ENCODE measurements at places on chromosomes 1 and 21.
A peak's percentile ranks its signal among the peaks of the same experiment; 100 is the strongest.

- peak; percentile 77 for ATAC-seq
These were observed 816 bp downstream of the IL6R start for GRCh38 chr1:154405747-154406571.

- peak; percentile 78 for ATAC-seq
These were observed 16.7 kb downstream of the SOAT1 start for GRCh38 chr1:179310291-179310690.

DNA sequence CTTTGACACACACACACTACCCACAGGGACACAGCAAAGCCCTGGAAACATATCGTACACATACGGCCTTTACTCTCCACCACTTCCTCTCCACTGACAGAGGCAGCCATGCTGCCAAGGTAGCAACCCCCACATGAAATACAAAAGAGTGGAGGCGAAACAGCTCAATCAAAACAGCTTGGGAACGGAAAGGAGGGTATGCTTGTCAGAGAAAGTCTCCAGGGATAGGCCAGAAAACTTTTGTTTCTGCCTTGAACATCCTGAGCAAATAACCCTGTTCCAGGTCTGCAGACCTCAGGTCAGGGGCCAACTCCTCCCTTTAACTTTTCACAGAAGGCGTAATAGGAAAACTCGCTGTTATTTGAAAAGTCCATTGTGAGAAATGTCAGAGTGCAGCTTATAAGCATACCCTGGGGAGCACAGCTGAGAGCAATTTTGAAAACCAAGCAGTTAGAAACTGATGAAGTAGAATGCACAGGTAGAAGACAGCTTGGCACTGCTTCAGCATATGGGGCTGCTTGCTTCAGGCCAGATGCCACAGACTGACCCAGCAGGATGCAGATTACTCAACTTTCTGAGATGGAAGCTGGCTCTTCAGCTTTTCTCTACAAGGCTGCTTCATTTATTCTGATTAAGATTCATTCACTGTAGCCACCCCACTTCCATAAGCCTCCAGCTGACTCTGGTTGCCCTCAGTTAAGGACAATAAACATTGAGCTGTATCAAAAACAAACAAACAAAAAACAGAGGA lies 18.0 kb downstream of the KIAA0319L start:
- peak; percentile 53 for ATAC-seq

DNA sequence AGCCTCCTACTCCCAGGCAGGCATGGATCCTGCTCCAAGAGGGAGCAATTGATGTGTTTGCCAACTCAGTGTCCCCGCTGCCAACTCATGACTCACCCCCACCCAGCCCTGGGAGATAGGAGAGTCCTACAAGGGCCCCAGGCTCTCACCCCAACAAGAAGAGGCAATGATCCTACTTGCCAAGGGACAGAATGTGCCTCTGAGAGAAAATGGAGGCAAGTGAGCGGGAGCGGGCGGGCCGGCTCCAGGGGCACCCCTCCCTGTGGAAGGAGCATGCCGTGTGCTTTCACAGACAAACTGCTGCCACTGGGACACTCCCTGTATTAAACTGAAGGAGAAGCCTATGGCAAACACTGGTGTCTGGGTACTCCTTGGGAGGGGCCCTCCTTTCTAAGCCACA lies 16.7 kb downstream of the PKP1 start:
- peak; percentile 37 for ATAC-seq

GRCh38 chr1:41371630-41372599 lies 10.7 kb downstream of the FOXO6 start:
- peak; percentile 39 for ATAC-seq

DNA sequence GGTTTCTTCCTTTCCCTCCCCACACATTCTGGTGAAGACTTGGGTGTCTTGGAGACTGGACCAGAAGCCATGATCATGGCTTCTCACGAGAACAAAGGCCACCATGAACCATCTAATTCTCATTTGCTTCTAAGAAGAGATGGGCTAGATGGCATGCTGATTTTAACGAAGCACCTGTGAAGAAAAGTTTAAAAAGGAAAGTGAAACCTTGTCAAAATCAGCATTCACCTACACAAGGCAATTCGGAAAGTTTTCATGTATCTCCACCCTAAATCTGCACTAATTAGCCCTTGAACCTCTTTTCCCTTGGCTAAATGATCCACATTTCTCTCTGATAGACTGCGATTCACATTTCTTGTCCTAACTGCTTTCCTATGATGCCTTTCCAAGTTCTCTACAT lies 114.3 kb upstream of the RAVER2 start:
- ATAC-seq = no peak

DNA sequence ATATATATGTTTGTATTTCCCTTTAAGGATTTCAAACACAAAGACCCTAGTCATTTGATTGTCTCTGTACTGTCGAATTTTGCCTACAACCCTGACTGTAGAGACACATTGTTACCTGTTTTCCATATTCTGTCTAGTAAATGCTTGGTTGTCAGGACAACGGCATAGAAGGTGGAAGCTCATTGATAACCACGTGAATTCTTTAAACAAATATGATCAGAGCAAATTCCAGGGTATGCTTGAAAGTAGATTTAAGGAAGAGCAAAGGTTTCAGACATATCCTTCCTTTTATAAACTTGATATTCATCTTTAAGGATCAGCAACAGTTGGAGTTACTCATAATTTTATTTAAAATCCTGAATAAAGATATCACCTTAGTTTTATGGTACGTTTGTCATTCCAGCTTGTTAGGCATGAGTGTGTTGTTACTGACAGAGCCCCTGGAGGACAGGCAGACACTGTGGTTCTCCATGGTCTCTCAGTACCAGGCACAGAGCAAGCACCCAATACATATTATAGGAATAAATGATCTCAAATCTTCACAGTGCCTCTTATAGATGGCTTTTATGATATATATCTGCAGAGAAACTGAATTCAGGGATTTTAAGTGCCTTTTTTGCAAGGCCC lies 203.2 kb downstream of the FGGY start:
- no peak for ATAC-seq

DNA sequence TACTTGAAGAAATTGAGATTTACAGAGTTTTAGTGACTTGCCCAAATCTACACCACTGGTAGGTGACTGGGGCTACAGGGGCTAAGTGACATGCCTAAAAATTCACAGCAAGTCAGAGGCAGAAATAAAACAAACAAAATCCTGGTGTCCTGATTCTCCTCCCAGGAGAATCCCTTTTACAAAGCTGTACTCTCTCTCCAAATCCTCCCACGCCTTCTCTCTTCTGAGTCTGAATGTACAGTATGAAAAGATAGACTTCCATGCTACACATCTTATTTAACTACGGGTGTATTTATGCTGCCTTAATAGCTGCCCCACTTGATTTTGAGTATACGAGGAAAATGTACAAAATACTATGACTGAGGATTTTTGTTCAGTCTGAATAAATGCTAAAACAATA lies 65.4 kb downstream of the SGIP1 start:
- no peak for ATAC-seq
